Stimulated activated CD4-positive, alpha-beta T cell treated with anti-CD3 and anti-CD28 coated beads, TNF-alpha, amount 100 ng/mL, for 4 hours (primary cell): ENCODE measurements at places on chromosomes 13 and 19.

DNA sequence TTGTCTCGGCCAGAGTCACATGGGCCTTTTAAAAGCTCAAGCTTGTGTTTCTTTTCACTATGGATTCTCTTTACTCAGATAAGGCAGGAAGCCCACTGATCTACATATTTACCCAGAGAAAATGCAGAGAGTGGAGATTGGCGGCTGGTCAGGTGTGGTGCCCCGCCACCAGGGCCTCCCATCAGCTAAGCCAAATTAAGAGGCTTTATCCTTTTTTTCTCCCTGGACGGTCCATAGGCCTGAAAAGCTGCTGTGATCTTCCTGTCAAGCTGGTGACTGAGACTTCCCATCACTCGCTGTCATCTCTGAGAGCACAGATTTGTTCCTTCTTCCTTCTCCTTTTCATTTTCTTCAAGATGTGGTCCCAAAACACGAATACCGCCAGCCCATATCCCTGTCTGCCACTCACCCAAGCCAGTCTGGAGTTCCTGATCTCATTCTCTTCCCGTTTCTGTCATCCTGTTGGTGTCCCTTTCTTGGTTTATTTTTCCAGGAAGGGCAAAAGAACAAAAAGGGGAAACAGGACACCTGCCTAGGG, 1.9 kb downstream of the SAFB start:
- no peak for DNase-seq

GRCh38 chr19:55165952-55166529, 372 bp downstream of the DNAAF3 start:
- DNase-seq: no peak

- no peak for DNase-seq
These were observed 10.3 kb downstream of the CEBPG start for GRCh38 chr19:33383720-33384292.

DNA sequence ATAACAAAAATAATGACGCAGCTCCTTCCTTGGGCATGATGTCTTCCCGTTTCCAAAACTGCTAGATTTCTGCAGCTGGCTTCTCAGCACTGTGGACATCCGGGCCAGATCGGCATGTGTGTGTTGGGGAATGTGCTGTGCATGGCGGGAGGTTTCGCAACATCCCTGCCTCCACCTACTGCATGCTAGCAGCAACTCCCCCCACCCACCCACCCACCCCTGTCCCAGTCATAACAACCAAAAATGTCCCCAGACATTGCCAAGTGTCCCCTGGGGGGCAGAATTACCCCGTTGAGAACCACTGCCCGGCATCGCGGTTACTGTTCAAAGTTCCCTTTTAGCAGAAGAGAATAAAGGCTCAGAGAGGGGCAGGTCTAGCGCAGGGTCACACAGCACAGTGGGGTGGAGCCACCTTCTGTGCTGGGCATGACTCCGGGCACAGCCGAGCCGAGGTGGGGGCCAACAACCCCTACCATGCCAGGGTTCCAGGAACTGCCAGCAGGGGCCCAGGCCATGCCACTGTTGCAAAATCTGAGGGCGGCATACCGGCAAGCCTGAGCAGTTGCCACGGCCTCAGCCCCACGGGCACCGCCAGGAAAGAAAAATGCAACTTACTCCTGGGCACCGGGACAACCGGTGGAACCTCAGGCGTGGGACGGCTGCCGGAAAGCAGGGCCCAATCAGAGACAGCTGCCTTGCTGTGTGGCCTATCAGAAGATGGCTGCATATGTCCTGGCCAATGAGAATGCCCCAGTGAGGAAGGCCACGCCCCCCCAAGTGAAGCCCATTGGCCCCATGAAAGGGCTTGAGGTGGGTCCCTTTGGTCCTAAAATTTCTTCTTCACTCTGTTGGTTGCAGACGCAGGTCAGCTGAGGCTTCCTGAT, 22.5 kb upstream of the NFIC start:
- DNase-seq: no peak

DNA sequence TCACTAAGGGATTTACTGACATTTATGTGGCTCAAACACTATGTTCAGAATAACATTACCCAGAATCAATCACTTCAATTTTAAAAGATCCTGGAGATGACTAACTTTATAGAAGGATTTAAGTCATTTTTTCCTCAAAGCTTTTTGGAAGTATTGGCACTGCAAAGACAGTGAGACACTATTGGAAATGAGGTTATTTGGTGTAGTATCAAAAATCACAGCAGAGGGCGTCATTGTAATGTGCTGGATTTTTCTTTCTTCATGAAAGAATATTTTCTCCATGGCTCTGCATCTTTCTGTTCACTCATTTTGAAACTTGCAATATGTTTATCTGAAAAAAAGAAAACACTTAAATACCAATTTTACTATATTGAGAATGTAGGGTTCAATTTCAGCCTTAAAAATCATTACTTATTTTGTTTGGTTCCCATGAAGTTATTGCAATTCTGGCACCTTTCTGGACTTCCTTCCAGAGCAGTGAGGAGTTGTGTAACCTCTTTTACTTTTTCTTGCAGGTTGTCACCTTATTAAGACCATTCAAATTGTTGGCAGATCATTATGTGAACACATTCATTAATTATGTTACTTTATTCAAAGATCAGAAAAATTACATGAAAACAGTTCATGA, 3.7 kb upstream of the CSNK1A1L start:
- DNase-seq: no peak

GRCh38 chr19:30682999-30683536, 310.9 kb downstream of the ZNF536 start:
- DNase-seq: peak; percentile 14

GRCh38 chr13:88937384-88937783, 1266.2 kb downstream of the SLITRK5 start:
- DNase-seq: no peak

- DNase-seq: no peak
These were observed 117.7 kb upstream of the ABCC4 start for GRCh38 chr13:95418946-95419345.

GRCh38 chr19:2814426-2814825, 5.2 kb upstream of the ZNF554 start:
- DNase-seq: no peak

- no peak for DNase-seq
These were observed at the start of gene NTN5 for GRCh38 chr19:48672994-48673393. NTN5 (minus strand) TSS chr19:48673017; CDS start chr19:48670986, 2,031 bp downstream.

DNA sequence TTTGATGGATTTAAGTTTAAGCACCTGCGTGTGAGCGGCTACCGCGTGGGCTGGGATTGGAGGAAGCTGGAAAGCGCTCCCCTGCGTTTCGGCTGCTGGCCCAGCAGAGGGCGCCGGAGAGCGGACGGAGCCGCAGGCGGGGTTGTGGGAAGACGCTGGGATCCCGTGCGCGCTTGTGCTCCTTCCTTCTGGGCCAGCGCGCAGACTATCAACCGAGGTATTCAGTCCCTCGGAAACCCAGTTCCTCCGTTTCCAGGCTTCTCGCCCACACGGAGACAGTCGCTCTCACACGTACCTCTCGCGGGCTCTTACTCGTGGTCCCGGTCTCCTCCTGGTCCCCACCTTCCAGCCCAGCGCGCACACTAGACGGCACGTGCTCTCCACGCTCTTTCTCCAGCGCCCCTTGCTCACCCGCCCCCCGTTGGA, 28.8 kb downstream of the EPN1 start:
- DNase-seq: no peak

GRCh38 chr13:38417241-38417640, 67.6 kb downstream of the UFM1 start:
- no peak for DNase-seq
